ENCODE measurements at places on chromosomes 1 and 21.

- H3K27me3 ChIP-seq: peaks cover 41% of the 10 kb centered on the region
- H3K27ac ChIP-seq: no peak overlapping the region
- no peak for DNase-seq
- H3K4me3 ChIP-seq: no peak overlapping the region
Measured at GRCh38 chr1:109243860-109244552, 5.3 kb upstream of the CELSR2 start.

DNA sequence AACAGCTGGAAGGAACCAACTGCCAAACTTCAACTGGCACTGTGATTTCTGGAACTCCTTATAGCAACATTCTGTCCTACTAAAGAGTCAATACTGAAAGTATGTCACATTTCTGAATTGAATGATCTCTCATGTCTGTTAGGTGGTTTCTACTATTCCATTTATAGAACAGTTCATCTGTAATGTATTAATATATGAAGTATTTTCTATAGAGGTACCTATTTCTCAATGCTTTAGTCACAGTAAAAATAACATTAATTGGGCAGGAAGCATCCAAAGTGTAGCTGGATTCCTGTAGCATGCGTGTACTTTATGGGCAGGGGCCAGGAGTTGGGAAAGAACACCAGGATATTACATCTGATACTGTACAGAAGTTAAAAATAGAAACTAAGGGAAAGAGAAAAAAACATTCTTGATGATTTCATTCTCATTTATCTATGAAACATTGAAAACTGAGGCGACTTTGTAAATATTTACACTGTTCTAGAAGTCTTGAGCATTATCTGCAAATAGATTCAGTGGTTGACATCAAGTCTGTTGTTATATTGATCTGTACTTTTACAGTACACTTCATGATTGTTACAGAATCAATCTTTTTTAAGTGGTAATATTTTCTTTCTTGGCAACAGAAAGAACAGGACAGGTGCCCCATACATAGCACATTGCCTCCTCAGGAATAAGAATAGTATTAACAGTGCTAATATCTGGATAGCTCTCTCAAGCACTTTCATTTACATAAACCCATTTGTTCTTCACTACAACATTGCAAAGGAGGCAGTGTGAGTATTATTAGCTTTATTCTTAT is 6.2 kb upstream of the ZNF281 start:
- DNase-seq: no peak
- peaks cover 6% of the 10 kb centered on the region for H3K4me1 ChIP-seq
- no peak overlapping the region for H3K27ac ChIP-seq

- no peaks in the 10 kb centered on the region for H3K4me1 ChIP-seq
- no peak overlapping the region for H3K27ac ChIP-seq
- no peak for DNase-seq
Measured at GRCh38 chr1:226534645-226535044, 13.9 kb upstream of the STUM start.

- DNase-seq: no peak
- peaks cover 9% of the 10 kb centered on the region for H3K27me3 ChIP-seq
Measured at GRCh38 chr1:2981388-2981787, 39.9 kb upstream of the ACTRT2 start.

- H3K27me3 ChIP-seq: no peaks in the 10 kb centered on the region
- no peak overlapping the region for H3K4me3 ChIP-seq
- DNase-seq: no peak
- no peaks in the 10 kb centered on the region for H3K4me1 ChIP-seq
- H3K27ac ChIP-seq: no peak overlapping the region
Measured at GRCh38 chr1:219724440-219724839, 111.5 kb upstream of the ZC3H11B start.

DNA sequence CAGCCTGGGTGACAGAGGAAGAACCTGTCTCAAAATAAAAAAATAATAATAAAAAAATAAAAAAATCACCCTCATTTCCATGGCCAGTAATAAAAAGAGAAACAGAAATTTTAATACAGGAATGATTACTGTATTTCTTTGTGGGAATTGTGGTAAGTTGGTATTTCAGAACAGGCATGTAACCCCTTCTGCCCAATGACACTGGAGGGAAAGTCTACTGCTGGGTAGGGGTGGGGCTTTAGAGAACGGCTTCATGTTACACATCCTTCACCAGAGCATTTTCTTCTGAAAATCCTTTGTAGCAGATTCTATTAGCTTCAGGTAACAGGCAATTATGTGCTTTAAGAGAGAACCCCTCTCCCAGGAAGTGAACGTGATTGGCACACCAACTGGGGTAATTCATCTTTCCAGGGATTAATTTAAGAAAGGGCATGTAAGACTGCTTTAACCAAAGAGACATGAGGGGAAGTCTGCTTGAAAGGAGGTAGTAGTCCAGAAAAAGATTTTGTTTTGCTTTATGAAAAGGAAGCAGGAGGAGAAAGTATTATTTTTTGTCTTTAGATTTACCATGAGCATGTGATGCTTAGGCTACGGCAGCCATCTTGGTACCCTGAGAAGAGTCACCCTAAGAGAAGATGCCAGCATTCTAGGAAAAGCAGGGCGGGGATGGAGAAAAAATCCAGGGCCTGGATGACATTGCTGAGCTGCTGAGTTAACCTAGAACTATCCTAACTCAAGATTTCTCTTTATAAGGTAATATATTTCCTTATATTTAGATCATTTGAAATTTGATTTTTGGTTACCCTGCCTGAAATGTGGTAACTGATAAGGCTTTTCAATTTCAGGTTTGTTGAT is 57.7 kb upstream of the DPT start:
- no peak overlapping the region for H3K4me3 ChIP-seq
- DNase-seq: no peak
- no peaks in the 10 kb centered on the region for H3K36me3 ChIP-seq
- no peak overlapping the region for H3K27ac ChIP-seq

DNA sequence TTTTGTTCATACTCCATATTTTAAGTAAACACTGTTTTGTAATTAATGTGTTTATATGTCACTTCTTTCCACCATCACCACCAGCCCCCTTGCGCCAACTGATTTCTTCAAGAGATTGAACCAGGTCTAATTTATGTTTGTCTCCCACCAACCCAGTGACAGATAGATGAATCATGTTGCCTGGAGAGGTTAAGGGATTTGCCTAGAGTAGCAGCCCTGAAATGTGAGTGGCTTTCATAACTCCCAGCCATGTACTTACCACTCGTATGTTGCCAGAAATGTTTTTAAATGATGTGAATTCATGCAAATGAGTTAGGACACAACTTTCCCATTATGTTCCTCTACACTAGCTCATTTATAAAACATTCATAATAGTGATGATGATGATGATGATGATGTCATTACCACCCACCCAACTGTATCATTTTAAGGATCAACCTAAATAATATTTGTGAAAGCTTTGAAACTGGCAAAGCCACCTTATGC is 86.9 kb downstream of the LRRC8D start:
- H3K4me3 ChIP-seq: no peak overlapping the region
- H3K27ac ChIP-seq: peak overlapping the region; percentile 79
- H3K36me3 ChIP-seq: peaks cover 8% of the 10 kb centered on the region

DNA sequence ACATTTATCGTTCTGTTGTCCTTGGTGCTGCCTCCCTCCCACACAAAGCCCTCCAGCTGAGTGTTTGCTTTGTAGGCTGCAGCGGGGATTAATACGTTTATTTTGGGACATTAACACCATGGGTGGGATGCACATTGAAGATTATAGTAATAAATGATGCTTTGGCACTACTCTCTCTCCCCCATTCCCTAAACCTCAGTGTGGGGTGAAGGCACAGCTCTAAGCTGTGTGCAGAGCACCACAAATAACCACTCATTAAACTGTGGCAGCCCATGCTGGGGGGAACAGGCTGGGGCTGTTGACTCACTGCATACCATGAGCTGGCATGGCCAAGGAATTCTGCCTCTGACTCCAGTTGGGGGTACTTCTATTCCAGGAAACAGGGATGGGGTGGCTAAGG is 7.7 kb downstream of the PCP4L1 start:
- peaks cover 16% of the 10 kb centered on the region for H3K27me3 ChIP-seq
- peaks cover 13% of the 10 kb centered on the region for H3K4me1 ChIP-seq
- H3K4me3 ChIP-seq: no peak overlapping the region
- no peak for DNase-seq

DNA sequence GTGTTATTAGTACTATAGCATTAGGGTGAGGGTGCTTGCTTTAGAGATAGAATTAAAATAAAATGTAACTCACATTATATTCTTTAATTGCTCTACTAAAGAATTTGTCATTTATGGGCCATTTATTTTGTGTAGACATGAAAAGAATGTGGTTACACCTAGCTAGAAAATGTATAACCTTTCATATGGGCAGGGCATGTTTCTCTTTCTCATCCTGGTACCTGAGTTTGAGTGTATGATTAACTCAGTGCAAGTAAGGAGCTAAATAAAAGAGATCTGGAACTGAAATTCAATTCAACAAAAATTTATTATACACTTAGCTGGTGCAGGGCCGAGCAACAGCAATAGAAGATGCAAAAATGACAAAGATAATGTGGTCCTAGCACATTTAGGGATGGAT is 47.4 kb downstream of the MAP3K7CL start:
- no peak overlapping the region for H3K27ac ChIP-seq
- no peaks in the 10 kb centered on the region for H3K27me3 ChIP-seq
- H3K36me3 ChIP-seq: peaks cover 4% of the 10 kb centered on the region
- H3K4me3 ChIP-seq: no peak overlapping the region
- peaks cover 15% of the 10 kb centered on the region for H3K4me1 ChIP-seq
- no peak for DNase-seq

GRCh38 chr1:194230351-194231144 is 1044.1 kb upstream of the B3GALT2 start:
- no peaks in the 10 kb centered on the region for H3K36me3 ChIP-seq
- H3K27me3 ChIP-seq: peaks cover 29% of the 10 kb centered on the region
- no peak overlapping the region for H3K27ac ChIP-seq
- peaks cover 7% of the 10 kb centered on the region for H3K4me1 ChIP-seq
- DNase-seq: no peak

DNA sequence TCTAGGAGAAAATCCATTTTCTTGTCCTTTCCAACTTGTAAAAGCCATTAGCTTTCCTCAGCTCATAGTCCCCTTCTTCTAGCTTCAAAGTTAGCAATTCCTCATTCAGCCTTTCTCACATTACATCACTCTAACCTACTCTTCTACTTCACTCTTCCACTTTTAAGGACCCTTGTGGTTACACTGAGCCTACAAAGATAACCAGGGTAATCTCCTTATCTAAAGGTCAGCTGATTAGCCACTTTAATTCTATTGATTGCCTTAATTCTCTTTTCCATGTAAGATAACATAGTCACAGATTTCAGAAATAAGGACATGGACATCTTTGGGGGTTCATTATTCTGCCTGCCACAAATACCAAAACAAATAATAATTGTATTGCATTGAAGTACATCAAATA is 8.5 kb upstream of the SPATA6 start:
- H3K27me3 ChIP-seq: peaks cover 5% of the 10 kb centered on the region
- H3K4me3 ChIP-seq: no peak overlapping the region
- no peaks in the 10 kb centered on the region for H3K36me3 ChIP-seq
- H3K27ac ChIP-seq: no peak overlapping the region
- no peaks in the 10 kb centered on the region for H3K4me1 ChIP-seq

GRCh38 chr1:113137563-113137962 is 64.6 kb downstream of the LRIG2 start:
- H3K27me3 ChIP-seq: no peaks in the 10 kb centered on the region
- H3K4me3 ChIP-seq: no peak overlapping the region
- H3K4me1 ChIP-seq: peaks cover 9% of the 10 kb centered on the region

GRCh38 chr1:117757668-117758067 is 151.8 kb downstream of the TENT5C start:
- H3K4me1 ChIP-seq: peaks cover 14% of the 10 kb centered on the region
- no peaks in the 10 kb centered on the region for H3K36me3 ChIP-seq
- no peak for DNase-seq
- H3K4me3 ChIP-seq: no peak overlapping the region
- peaks cover 20% of the 10 kb centered on the region for H3K27me3 ChIP-seq
- no peak overlapping the region for H3K27ac ChIP-seq

- H3K4me3 ChIP-seq: no peak overlapping the region
- no peaks in the 10 kb centered on the region for H3K27me3 ChIP-seq
- no peak for DNase-seq
- H3K4me1 ChIP-seq: no peaks in the 10 kb centered on the region
Measured at GRCh38 chr21:28220680-28221079, 772.0 kb downstream of the LTN1 start.

DNA sequence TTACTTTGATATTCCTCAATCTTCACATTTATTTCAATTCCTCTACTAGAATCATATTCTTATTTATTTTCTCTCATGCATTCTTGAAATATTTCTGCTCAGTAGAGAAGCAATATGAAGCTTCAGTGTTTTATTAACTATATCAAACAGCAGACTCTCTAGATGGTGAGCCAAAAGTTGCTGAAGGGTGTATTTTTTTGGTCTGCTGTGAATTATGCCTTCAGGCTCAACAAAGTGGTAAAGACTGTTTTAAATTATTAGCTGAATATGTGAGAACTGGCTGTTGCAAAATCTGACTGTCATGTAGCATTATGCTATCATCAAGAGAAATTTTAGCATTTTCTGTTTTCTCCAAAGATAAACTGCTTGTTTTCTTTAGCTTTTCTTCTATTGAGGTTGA is 24.9 kb upstream of the CDC42BPA start:
- DNase-seq: no peak
- H3K27ac ChIP-seq: no peak overlapping the region
- H3K4me3 ChIP-seq: no peak overlapping the region
- H3K4me1 ChIP-seq: no peaks in the 10 kb centered on the region
- no peaks in the 10 kb centered on the region for H3K36me3 ChIP-seq
- H3K27me3 ChIP-seq: peaks cover 8% of the 10 kb centered on the region

DNA sequence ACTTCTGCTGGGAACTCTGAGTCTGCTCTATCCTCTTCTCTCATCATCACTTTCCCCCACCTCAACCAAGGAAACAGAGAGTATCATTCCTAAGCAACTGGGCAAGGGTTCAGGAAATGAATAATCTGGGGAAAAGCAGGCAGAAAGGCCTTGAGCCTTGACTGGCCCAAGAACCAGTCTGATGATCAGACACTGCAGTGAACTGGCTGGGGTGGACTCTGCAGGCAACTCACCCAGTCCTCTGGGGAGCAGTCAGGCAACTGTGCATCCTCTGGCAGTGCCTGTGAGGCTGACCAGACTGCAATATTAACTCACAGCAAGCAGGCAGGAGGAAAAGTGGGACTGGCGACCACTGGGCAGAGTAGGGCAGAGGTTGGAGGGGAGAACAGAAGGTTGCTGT is 991 bp downstream of the ANKRD35 start:
- peaks cover 21% of the 10 kb centered on the region for H3K27me3 ChIP-seq
- peaks cover 12% of the 10 kb centered on the region for H3K4me1 ChIP-seq
- peak overlapping the region; percentile 67 for H3K4me3 ChIP-seq
- no peak for DNase-seq

GRCh38 chr1:203322500-203323179 is 17.3 kb downstream of the BTG2 start:
- H3K27ac ChIP-seq: no peak overlapping the region
- peaks cover 5% of the 10 kb centered on the region for H3K36me3 ChIP-seq
- H3K4me3 ChIP-seq: no peak overlapping the region

GRCh38 chr1:161801955-161802354 is 35.8 kb downstream of the ATF6 start:
- no peak overlapping the region for H3K4me3 ChIP-seq
- H3K27ac ChIP-seq: no peak overlapping the region
- H3K27me3 ChIP-seq: no peaks in the 10 kb centered on the region

All from stimulated activated naive B cell treated with anti-CD40 and anti-IgM and Interleukin-4, amounts not matched to agents 10 μg/mL and 1 μg/mL and 100 μg/mL, for 72 hours (primary cell).